T1000 (cell line): ENCODE measurements at places on chromosomes 7 and 10.

GRCh38 chr10:130359711-130360110 is 223.5 kb downstream of the GLRX3 start:
- DNase-seq = no peak

GRCh38 chr7:38127216-38128207 is 50.5 kb upstream of the STARD3NL start:
- DNase-seq = no peak

DNA sequence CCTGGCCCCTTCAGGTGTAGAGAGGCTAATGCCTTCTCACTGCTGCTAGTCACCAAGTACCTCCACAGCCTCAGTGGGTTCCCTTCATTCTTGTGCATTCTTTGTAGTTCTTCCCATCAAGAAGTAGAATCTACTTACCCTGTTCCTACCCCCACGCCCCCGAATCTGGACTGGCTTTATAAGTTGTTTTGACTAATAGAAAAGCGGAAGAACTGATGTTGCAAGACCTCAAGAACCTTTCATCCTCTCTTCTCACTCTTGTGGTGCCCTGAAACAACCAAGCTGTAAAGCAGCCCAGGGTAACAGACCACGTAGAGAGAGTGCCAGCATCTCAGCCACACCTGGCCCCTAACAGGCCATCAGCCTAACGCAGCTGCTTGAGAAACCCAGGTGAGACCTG is 23.2 kb upstream of the LAMB1 start:
- no peak for DNase-seq

DNA sequence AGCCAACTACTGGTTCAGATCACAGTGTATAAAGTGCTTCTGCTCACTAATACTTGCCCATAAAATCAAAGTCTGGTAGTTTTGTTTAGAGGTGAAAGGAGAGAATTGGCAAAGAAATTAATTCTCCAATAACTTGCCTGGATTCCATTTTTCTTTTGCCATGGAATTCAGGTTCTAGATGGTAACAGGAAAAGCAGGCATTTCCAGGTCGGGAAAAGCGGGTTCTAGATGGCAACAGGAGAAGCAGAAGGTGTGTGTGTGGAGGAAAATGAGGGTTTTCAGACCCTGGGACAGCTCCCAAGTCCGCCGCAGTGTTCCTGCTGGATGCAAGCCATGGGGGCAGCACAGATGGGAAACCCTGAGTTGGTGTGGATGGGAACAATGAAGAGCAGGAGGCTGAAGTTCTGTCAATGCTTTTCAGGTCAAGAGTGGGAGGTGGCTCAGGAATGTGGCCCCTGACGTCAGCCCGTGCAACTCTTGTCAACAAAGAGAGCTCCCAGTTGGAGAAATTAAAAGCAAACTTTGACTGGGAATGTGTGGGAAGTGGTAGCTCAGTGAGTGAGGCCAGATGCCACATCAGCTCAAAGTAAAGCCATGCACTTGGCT is 696.7 kb downstream of the LRMDA start:
- DNase-seq = no peak

DNA sequence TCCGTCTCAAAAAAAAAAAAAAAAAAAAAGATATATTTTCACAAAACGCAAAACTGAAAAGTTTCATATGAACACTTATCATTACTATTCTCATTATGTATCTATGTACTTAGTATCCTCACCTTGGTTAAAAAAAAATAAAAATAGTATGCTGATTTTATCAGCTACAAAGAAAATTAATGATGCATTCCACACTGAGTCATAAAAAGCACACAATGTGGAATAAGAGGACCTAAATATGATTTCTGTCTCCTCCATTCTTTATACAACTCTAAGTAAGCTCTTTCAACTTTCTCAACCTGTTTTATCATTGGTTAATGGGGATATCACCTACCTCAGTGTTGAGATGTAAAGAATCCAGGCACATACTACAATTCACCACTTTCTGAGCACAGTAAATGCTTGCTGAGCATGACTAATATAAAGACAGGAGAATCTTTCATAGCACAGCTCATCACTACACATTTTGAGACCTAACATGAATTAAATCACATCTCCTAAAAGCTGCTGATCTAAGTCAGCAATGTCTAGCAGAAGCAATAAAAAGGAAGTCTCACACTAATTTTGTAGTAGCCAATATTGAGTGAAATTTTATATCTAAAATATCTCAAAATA is 2.7 kb downstream of the SNX13 start:
- DNase-seq = no peak

DNA sequence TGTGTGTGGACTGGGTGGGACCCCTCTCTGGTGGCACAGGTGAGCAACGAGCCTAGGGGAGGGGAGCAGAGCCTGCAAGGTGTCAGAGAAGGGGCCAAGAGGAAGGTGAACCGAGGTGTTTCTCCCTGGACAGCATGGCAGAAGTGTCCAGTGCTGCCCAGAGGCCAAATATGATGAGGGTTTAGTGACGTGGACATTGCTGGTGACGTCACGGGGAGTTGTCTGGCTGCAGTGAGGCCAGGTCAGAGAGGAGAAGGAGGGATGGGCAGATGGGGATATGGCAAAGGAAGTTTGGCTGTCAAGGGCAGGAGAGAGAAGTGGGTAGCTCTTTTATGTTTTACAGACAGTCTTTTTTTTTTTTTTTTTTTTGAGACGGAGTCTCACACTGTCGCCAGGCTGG is 2.6 kb upstream of the ZNF853 start:
- DNase-seq = no peak

DNA sequence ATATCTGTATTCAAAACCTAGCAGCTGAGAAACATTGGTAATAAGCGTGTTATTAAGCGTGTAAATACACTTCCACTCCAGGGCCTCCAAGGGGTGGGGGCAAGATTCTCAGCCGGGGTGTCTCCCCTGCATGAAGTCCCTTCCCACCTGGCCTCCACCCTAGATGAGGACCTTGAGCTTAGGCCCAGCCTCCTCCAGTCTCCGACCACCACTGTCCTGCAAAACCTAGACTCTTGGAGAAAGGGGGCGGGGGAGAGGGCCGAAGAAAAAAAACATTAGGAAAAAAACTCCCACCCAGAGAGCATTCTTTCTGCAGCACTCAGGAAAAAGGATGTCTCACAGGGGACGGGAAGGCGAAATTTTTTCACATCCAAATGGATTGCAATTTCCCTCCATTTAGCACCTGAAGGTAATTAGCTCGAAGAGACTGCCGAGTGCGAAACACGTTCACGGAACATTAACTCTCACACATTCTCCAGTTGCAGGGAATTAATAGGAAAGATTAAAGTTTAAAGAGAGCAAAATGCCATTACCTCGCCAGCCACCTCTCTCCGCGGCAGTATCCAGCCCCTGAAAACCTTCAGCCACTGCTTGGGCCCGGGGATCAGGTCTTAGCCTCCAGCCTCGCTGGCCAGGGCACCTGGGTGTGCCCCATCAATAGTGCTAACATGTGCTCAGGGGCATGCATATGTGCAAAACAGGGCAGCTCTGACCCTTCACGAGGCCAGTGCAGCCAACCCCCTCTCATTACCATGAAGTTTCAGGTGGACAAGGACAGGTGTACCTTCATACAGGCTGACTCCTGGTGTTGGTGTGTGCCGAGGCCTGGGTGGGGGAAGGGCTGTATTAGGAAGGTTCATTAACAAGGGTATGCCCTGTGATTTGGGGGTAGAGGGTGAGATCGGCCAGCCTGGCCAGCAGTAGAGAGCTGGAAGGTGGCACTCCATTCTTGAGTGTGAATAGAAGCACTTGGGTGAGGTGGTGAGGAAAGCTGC is 77.2 kb downstream of the HIF1AN start:
- no peak for DNase-seq

DNA sequence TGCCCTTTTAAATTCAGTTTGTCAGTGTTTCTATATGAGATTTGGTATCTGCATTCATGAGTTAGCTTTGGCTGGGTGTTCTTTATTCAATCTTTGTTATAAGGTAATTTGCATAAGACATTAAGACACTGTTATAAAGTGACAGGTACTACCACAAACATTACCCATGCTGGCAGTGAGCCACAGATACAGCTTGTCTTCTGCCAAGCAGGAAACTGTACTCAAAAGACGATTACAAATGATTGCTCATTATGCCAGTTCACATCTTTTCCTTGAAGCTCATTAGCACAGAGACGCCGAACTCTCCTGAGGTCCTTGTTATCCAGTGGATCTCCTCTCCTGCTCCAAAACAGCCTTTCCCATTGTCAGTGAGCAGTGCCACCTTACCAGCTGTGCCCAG is 30.4 kb downstream of the AMPH start:
- no peak for DNase-seq

DNA sequence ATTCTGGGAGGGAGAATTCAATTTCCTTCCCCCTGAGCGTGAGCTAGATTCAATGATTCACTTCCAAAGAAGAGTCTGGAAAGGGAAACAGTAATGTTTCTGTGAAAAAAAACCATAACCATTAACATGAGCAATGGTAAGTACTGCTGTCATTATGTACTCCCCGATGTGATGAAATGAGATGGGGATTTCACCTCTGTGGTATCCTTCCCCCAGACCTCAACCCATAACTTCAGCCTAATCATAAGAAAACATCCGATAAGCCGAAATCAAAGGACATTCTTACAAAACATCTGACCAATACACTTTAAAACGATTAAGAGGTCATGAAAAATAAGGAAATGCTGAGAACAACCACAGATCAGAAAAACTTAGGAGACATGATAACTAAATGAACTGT is 27.2 kb downstream of the EZH2 start:
- DNase-seq = no peak

- no peak for DNase-seq
These were observed 170.6 kb downstream of the EBF3 start for GRCh38 chr10:129793479-129793878.

GRCh38 chr7:25944777-25945515 is 207.1 kb upstream of the NFE2L3 start:
- no peak for DNase-seq

DNA sequence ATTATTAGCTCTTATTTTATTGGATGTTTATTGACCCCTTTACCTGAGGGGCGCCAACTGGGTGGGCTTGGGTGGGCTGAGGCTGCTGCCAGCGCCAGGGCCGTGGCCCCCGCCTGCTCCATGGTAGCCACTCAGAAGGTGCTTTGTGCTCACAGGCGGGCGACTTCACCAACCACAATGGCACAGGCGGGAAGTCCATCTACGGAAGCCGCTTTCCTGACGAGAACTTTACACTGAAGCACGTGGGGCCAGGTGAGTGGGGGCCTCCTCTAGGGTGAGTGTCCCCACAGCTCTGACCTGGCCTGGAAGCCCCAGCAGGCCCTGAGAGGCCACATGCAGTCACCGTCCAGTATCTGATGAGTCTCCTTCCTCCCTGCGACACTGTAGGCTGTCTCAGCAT is 4.1 kb downstream of the PPIF start:
- DNase-seq = no peak

DNA sequence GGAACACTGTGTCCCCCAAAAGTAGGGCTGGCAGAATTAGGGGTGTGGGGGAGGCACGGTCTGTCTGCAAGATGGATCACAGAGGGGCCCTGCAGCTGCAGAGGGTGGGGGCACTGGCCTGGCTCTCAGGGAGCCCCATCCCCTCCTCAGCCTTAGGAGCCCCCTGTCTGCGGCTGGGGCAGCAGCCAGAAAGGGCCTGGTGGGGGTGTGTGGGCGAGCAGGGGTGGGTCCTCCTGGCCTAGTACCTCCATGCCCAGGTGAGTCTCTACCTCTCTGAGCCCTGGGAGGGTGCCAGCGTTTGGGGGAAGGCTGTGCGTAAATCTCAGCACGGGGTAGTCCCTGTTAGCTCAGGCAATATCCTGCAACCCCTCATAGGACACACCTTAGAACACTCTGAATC is 280.5 kb upstream of the PPP2R2D start:
- no peak for DNase-seq

DNA sequence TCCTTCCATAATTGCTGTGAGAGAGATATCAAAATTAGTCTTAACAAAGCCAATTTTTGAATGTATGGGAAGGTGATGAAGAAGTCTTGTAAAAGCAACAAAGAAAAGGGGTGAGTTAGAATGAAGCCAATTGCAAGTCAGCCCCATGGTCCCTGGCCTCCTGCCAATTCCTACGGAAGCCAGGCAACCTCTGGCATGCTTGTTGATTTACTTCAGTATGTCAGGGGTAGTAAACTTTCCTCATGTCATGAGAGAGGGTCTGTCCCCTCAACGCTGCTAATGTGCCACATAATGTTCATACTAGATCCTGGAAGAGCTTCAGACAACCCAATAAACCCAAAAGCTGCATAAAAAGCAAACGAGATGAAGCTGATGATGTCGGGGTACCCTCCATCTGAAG is 159.1 kb upstream of the YAE1 start:
- DNase-seq = no peak

GRCh38 chr10:37125921-37126320 is 523 bp downstream of the ANKRD30A start:
- no peak for DNase-seq

- DNase-seq = no peak
These were observed 14.8 kb downstream of the OGDH start for GRCh38 chr7:44621034-44621749.

DNA sequence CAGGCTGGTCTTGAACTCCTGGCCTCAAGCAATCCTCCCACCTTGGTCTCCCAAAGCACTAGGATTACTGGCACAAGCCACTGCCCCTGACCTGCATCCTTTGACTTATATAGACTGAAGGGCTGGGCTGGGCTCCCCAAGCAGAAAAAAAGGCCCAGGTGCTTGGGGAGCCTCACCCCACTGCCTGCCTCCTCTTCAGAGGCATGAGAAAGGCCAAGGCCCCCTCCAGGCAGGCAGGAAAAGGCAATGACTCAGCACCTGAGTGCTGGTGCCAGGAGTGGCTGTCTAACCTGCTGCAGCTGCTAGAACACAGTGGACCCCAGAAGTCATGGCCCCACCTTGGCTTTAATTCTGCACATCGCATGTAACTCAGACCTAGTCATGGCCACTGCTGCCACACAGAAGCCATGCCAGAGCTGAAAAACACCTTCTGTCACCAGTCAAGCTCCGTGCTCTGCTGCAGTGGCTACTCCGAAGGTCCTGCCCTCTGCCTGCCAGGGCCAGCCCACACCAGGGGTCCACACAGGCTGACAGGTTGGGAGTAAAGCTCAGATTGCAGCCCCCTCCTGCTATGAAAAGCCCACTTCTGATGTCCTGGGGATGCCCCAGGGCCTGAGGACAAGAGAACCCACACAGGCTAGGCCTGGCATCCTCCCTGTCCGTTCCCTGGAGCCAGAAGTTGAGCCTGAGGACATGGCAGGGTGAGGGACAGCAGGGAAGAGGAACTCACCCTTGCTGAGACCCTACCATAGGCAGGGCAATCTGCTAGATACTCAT is 48.5 kb downstream of the GRID1 start:
- no peak for DNase-seq

DNA sequence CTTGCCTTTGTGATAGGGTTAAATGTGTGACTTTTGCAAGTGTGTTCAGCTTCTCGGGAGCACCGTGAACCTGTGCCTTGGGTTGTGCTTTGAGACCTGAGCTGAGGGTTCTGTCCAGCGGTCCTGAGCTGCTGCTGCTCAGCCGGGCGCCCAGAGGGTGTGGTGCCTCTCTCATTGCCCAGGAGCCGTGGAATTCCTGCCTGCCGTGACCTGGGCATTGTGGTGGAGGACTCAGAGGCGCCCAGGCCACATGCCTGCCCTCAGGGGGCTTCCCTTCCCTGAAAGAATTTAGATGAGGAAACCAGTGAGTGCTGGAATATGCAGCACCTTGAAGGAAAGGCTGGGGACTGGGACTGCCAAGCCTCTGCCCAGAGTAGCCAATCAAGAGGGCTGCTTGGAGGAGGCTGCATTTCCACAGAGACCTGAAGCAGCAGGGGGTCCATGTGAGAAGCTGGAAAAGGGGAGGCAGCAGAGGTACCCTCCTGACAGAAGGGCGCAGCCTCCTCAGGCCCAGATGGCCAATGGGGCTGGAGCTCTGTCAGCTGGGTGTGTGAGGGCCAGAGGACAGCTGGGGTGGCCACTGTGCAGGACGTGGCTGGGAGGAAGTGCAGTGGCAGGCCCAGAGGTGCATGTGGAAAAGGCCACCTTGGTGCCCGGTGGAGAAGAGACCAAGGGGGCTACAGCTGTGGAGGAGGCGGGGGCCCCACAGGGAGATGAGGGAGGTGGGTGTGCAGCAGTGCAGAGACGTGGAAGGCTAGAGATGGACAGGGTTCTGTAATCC is 107.3 kb downstream of the NKX6-2 start:
- no peak for DNase-seq
